ENCODE measurements at places on chromosomes 6 and 20.

DNA sequence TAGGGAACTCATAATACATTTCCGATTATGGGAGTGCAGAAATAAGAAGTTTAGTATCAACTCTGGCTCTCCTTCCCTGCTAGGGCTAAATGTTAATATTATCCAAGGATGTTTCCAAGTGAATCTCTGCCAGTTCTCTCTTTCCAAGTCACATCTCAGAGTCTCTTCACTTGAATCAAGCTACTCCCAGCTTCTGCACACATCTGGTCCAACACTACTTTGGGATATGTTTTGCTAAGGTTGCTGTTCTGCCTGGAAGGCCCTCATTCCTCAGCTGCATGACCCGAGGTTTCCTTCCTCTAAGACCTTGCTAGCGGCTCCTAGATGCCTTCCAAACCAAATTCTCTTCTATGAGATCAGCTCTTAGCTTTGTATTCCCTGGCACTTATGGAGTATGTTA lies 331.8 kb downstream of the GJA1 start:
- DNase-seq = no peak

DNA sequence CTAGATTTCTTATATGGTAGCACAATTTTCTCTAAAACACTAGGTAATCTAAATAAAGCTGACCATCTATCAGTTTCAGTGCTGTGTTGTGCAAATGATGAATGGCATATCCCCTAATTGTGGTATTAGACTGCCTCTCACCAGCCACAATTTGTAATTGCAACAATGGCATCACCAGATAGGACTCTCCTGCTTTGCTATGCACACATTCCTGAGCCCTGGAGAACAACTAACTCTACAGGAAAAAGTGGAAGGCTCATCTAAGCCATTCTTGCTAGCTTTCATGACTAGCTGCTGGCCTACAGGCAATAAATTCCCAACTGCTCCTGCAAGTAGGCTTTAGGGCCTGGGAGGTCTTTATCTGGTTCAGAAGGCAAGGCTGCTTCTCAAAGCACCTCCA lies 974.1 kb downstream of the EYS start:
- DNase-seq = no peak

- DNase-seq = no peak
These were observed 8.9 kb downstream of the BPIFB1 start for GRCh38 chr20:33291830-33292355.

DNA sequence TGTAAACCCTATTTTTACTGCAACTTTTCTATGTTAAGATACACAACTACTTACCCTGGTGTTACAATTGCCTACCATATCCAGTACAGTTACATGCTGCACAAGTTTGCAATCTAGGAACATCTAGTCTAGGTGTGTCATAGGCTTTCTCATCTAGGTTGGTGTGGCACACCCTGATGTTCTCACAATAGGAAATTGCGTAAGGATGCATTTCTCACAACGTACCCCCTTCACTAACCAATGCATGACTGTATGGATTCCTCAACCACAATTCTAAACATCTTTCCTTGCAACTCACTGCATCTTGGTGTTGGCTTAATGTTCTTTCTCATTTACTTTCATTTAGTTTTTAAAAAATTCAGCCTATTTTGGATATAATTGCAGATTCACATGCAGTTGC lies 31.6 kb downstream of the GJA10 start:
- DNase-seq = no peak

GRCh38 chr6:31620586-31621319 lies at the start of gene PRRC2A:
Gene PRRC2A, plus strand, starts transcription at chr6:31620715. Its CDS starts 2,075 bp downstream, at chr6:31622790.
- peak; percentile 81 for DNase-seq

DNA sequence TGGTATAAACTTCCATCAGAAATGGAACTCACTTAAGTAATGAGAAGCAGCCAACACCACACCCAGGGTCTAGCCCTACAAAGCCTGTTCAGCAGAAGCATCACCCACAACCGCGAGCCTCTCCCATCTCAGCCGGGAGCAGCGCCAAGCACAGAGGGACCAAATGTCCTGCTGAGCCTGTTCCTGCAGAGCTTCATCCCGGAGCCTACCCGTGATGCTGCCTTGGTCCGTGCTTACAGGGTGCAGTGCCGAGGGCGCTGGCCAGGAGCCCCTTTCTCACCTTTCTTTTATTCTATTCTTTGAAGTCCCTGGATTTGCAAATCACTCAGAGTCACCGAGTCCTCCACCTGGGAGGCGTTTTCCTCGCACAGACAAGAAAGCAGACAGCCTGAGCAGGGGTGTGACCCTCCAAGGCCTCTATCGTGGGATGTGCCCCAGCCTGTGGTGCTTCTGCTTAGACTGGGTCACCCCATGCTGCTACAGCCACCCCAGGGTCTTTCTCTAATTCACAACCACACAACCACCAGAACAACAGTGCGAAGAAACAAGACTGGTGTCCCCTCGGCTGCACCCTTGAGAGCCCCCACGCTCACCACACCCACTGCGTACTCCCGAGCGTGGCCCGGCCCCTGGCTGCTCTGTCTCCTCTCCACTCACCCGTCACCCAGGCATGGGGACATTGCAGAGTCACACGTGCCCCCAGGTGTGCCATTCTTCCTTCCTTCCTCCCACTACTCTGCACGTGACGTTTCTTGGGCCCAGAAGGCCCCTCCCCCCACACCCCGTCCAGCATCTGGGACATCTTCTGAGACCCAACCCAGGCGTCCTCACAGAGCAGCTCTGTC lies 92.2 kb upstream of the MPC1 start:
- DNase-seq = no peak

DNA sequence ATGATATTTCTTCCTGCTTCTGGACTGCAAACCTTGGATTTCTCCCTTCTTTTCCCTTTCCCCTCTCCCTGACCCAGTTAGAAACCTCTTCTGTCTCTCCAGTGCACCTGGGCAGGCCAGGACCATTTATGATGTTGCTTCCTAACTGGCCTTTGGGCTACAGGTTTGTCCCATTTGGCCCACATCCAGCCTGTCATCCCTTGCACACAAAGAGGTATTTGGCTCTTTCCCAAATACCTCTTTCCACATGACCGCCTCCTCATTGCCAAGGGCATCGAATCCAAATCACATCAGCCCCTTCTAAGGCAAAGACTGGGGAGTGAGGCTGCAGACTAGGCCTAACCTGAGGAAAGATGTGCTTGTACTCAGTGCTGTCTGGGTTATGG lies 13.6 kb downstream of the FGD2 start:
- DNase-seq = no peak

- no peak for DNase-seq
These were observed 11.5 kb downstream of the SDC4 start for GRCh38 chr20:45336530-45337366.

- no peak for DNase-seq
These were observed 470.5 kb upstream of the JAG1 start for GRCh38 chr20:11144114-11144950.

- DNase-seq = no peak
These were observed 97.5 kb downstream of the AIG1 start for GRCh38 chr6:143158113-143158581.

GRCh38 chr20:34525342-34525708 lies 9.1 kb downstream of the DYNLRB1 start:
- no peak for DNase-seq

DNA sequence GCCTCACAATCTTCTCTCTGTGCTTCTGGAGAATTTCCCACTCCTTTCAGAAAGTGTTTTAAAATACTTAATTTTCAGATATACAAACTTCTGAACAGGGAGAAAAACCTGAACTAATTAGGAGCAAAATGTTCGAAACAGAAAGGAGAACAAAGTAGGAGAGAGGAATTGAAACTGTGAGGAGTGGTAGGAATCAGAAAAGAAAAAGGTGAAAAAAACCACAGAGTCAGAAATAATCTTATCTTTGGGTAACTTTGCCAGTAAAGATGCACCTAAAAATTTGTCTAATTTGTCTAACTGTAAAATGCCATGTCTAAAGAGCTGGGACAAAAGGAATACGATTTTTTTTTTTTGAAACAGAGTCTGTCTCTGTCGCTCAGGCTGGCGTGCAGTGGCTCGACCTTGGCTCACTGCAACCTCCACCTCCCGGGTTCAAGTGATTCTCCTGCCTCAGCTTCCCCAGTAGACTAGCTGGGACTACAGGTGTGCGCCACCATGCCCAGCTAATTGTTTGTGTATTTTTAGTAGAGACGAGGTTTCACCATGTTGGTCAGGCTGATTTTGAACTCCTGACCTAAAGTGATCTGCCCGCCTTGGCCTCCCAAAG lies 4.7 kb upstream of the RIPOR2 start:
- no peak for DNase-seq

GRCh38 chr6:147117580-147117979 lies 86.6 kb upstream of the STXBP5 start:
- no peak for DNase-seq

DNA sequence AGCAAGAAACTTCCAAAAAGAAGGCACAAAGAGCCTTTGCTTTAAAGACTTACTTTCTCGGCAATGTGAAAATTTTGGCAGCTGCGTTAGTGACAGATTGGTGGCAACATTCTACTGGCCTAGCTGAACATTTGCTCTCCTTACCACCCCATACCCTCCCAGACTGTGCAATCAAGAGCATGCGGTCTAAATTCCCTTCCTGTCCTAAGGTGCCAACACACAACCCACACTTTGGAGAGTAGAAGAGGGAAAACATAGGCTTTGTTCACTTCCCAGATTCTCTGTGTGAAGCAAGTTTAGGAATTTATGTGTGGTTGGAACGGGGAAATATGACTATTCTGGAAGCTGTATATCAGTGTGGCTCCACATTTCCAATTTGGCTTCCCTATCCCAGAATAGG lies 29.8 kb upstream of the NEDD9 start:
- DNase-seq = no peak

DNA sequence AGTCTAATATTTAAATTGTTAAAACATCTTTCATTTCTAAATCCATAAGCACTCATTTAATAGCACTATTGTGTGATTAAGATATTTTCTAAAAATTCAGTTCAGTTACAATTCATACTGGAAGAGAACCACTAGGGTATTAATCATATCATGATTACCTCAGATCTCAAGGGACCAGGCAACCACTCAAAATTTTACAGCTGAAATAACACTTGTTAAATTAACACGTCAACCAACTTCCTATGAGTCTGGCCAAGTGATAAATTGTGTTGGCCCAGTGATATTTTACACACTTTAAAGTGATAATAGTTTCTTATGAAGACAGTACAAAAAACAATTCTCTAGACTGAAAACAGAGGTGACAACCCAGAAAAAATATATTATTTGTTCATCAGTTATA lies 869.0 kb upstream of the ADGRB3 start:
- no peak for DNase-seq

- DNase-seq = no peak
These were observed 11.8 kb upstream of the TCF21 start for GRCh38 chr6:133877116-133877515.

DNA sequence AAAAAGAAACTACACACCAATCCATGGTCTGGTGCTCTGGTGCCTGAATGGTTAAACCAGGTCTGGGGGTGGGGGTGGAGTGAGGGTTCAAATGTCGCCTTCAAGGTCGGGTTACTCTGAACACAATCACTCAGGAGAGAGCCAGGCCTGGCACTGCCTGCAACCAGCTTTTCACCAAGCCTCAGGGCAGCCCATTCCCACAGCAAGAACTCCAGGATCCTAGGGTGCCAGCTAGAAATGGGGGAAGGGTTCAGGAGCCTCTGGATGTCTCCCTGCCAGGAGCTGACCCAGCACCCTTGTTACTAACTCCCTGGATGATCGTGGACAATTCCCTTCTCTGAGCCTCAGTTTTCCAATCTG lies 6.7 kb downstream of the SDC4 start:
- DNase-seq = no peak

- DNase-seq = no peak
These were observed 524.3 kb downstream of the EYS start for GRCh38 chr6:65182681-65183080.

- DNase-seq = no peak
These were observed 11.9 kb downstream of the DNPH1 start for GRCh38 chr6:43217351-43217750.

- DNase-seq = no peak
These were observed 124.0 kb downstream of the MMUT start for GRCh38 chr6:49339096-49339495.

- DNase-seq = no peak
These were observed 502.9 kb upstream of the NOX3 start for GRCh38 chr6:155958550-155958949.

- DNase-seq = no peak
These were observed 26.7 kb downstream of the AKAP7 start for GRCh38 chr6:131161987-131162386.

DNA sequence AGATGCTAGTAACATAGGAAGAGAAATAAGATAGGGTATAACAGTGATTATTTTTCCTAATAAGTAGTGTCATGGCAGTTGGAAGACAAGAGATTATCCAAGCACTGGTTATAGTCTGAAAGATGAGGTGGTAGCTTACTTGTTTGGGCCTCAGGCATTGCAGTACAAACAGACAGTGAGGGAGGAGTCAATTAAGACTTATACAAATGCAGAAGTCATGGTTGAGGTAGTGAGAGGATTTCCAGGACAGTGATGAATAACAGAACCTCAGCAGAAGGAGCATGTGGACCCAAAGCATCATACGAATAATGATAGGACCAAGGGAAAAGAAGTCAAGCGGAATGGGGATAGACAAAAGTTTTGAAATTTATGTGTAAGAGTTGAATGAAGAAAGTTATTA lies 53.5 kb downstream of the HCRTR2 start:
- no peak for DNase-seq

GRCh38 chr20:58229198-58229798 lies 845 bp upstream of the ANKRD60 start:
- DNase-seq = no peak

DNA sequence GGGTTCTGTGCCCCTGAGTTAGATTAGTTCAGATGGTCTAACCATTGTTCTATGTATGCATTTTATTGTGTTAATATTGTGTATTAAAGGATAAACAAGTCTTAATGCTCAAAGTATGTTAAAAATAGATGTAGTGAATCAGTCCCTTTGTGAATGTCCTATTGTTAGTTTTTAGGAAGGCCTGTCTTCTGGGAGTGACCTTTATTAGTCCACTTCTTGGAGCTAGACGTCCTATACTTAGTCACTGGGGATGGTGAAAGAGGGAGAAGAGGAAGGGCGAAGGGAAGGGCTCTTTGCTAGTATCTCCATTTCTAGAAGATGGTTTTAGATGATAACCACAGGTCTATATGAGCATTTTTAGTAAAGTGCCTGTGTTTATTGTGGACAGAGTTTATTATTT lies 12.3 kb upstream of the HMGN4 start:
- DNase-seq = no peak

GRCh38 chr20:49216991-49217578 lies 2.1 kb upstream of the DDX27 start:
- DNase-seq = peak; percentile 90

- DNase-seq = no peak
These were observed 8.0 kb upstream of the BCAS1 start for GRCh38 chr20:54078296-54078984.

GRCh38 chr6:123945386-123945785 lies 141.7 kb downstream of the NKAIN2 start:
- no peak for DNase-seq

GRCh38 chr6:98583506-98583905 lies 250.9 kb upstream of the POU3F2 start:
- no peak for DNase-seq

GRCh38 chr20:53829255-53829723 lies 235.7 kb upstream of the ZNF217 start:
- no peak for DNase-seq

DNA sequence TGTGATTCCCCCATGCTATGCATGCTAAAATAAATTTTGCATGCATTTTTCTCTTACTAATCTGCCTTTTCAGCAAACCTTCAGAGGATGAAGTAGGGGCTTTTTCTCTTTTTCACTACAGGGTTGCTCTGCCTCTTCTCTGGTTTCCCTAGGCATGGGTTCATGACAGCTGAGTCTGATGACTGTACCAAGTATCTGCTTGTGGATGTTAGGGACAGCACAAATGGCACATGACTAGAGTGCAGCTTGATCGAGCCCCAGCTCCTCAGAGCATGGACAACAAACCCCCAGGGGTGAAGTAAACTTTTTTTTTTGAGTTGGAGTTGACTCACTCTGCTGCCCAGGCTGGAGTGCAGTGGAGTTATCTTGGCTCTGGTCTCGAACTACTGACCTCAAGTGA lies 57.1 kb upstream of the GCM1 start:
- no peak for DNase-seq
